ENCODE measurements at places on chromosomes 5 and 9.

DNA sequence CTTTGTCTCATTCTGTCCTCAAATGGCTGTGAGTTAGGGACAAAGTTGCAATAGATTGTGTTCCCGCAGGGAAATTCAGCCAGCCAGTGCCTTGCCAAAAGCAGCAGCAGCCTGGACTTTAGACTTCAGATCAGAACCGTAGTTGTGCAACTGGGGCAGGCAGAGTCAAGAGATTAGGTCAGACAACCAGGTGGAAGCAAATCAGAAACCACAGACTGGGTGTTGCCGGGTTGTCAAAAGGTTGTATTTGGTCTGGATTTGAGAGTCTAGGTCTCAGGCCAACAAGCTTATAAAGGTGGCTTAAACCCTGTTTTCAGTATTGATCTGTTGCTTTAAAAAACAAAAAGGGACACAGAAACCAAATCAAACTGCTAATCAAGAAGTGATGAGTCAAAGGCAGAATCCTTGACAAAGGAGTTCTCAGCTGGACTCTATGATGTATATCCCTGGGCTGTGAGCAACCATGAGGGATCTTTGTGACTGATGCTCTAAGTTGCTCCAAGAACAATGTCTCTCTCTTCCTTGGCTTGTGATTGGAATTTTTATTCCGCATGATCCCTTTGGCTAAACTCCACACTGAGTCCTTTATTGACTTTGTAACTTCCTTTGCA lies 20.9 kb downstream of the RFK start:
- DNase-seq: peak; percentile 30

- DNase-seq: no peak
These were observed 58.1 kb upstream of the SV2C start for GRCh38 chr5:76025069-76025468.

DNA sequence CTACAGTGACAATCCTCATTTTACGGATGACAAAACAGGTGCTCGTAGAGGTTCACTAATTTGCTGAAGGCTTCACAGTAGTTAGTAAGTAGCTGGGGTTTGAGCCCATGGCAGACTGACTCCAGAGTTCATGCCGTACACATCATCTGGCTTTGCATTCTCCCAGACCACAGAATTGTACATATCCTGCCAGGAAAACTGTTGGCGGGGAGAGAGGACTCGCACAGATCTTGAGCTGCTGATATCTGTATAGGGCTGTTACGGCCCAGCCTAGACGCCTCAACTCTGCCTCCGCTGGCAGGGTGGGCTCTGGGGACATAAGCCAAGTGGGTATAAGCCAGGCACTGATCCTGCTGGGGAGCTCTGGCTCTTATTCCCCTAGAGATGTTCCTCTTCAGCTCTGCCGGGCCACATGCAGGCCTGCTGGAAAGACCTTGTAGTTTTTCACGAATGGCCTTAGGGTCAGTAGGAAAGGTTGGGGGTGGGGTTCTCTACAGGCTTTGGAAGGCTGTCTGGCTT lies 16.3 kb downstream of the LARP1 start:
- DNase-seq: peak; percentile 65

GRCh38 chr9:120336021-120336752 lies 243.8 kb downstream of the CDK5RAP2 start:
- no peak for DNase-seq

DNA sequence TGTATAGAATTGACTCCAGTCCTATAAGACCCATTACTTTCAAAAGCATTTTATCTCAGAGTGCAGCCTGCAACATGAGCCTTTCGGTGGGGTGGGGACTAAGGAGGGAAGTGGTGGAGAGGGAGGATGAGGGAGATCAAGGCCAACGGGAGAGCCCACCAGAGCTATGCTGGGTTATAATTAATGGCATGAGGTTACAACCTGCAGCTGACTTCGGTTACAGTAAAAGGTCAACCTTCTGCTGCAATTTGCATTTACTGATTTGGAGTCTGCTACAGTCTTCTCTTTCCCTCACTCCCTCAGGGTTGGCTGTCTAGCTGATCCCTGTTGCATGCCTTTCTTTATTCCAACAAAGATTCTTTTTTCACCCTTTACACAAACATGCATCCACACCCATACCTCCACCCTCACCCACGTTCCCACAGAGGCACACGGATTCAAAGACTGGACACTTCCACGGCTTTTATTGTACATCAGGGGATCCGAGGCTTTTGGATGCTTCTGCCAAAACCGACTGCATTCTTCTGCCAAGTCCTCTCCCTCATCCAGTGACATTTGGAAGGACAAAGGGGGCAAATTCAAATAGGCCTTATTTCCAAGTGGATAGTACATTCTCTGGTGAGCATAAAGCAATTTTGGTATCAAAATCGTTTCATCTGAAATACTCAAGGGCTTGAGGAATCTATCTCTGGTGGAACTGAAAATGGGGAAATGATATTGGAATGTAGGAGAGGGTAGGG lies 381.2 kb downstream of the NFIB start:
- DNase-seq: no peak

- no peak for DNase-seq
These were observed 210.2 kb upstream of the ISL1 start for GRCh38 chr5:51172903-51173626.

DNA sequence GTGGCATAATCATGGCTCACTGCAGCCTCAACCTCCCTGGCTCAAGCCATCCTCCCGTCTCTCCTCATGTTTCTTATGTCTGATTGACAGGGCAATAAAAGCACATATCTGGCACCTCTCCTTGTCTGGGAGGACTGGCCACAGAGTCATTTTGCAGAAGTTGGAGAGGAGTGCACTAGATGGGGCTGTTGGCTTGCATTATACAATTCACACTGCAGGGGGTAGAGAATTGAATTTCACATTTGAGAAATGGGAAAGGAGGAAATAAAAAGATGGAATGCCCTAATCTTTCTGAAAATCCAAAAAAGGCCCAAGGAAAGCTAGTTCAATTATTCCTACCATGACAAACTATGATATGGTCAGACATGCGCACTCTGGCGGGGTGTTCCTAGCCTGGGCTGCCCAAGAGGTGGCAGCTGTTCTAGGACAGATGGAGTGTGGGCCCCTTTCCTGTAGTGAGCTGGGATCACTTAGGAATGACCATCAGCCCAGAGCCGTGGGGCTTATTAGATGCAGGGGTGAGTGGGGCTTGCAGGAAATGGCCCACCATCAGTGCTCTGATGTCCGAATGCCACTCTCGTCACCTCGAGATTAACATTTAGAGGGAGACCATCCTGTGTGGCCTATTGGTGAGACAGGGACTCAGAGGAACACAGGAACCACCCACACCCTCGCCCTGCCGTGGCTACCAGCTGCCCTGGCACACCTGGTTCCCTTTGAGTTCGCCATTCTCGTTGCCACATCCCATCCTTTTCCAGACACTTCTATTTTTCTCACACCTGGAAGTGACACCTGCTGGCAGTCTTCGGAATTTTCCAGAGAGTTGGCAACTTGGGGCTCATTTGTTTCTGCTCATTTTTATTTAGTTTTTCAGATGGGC lies 21.8 kb upstream of the ANKRD18A start:
- DNase-seq: no peak

DNA sequence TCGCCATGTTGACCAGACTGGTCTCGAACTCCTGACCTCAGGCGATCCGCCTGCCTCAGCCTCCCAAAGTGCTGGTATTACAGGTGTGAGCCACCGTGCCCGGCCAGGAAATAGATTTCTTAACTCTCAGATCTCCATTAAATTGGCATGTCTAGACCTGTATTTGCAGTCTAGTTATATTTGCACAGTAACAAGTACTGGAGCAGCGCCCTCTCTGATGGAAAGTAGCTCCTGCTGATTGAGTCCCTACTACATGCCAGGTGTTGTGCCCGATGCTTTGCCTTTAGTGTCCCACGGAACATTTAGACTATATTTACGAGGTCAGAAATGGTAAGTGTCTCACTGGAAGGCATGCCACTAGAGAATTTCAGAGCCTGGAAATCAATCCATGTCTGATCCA lies 15.8 kb upstream of the TMED9 start:
- DNase-seq: no peak

DNA sequence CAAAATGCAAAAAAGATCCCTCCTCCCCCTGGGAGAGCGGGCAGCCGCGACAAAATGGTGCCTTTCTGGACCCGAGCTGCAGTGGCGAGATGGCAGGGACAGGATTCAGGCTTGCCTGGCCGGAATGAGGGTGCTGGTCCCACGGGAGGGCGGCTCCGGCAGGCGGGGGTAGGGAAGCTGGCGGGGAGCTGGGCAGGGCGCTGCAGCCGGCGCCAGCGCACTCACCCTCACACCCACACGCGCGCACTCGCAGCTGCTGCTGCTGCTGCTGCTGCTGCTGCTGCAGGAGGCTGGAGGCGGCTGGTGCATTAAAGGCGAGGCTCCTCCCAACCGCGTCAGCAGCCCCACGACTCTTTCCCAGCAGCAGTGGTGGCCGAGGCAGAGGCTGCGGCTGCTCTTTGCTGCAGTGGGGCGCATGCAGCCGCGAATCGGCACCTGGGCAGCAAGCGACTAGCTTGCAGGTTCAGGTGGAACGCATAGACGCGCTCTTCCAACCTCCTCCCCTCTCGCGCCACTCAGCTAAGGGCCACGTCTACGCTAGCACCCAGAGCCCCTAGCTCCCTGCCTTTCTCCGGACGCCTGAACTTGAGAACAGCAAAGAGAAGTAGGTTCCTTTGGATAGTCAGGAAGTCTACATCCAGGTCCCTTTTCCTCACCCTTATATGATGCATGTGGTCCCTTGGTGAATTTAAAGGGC lies at the start of gene PPP2R2B:
TSS of gene PPP2R2B (minus strand) at position 282 of the 697 bp plus-strand sequence.
- DNase-seq: no peak

DNA sequence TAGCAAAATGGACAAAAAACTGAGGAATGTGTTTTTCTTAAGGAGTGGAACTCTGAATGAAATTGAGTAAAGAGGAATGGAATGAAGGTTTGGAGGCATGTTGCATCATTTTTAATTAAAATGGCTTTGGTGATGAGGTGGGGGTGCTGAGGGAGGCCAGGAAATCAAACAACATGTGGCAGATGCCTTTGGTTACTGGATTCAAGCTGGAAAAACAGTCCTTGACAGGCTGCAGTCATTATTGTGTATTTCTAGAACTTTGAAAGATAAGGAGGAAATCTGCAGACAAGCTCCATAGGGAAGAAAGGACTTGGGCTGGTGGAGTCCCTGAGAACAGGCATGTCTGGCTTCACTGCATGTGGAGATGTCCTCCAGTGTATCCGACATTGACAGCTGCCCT lies 203.5 kb upstream of the HAPLN1 start:
- DNase-seq: no peak

DNA sequence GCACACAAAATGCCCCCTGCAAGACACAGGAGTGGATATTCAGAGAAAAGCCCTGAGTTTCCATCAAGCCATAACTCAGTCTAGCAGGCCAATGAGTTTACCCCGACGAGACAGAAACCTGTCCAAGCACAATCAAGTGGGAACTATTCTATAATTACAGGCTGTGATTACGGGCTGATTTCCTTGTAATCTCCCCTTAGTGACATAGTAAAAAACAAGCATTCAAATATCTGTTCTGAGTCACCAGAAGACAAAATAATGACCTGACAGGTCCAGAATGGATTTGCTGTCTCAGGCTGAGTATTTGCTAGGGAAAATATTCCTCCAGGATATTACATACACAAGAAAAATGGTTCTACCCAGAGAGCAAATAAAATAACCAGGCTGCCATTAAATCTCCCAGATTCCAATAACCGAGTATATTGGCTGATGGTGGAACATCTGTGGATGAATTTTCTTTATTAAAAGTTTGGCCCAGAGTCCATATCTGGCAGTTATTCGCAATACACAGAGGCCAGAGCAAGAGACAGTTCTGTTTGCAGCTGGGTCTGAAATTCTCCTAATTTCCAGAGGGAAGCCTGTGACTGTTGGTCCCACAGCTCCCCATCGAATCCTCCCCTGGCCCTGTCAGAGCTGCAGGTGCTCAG lies 35.8 kb downstream of the OLFM1 start:
- DNase-seq: no peak

DNA sequence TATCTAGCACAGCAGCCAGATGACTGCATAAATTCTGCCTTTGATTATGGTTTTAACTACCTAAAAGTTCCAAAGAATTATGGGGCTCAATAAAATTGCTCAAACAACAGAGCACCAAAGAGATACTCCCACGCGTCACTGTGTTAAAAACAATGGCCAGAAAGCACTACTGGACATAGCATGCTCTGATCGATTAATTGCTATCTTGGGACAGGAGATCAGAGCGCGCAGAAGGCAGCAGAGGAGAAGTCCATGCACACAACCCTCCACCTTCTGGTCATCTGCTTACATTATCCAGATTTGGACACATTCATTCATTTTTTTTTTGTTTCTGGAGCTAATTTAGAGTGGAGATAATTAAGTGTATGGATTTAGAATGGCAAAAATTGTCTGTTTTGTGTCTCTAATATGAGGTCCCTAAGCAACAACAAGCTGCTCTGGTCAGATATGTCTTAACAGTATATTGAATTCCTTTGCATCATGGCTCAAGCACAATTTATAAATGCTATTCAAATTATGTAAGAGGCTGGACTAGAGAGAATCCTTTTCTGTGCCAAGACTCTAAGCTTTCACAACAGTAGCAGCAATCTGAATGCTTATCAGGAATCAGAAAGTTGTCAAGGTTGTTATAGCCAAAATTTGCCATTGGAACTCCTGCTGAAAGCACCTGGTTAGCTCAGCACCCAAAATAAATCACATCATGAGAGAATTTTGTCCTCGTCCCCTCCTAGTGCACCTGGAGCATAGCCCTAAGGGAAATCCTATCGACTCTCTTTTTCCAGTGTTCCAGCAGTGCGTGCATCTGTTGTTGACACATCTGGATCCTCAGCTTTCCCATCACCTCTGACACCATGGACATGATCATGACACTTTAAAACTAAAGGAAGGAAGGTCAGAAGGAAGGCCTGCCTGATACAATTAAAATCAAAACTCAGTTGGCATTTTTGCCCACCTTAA lies 98.6 kb upstream of the HMHB1 start:
- DNase-seq: no peak

GRCh38 chr9:752201-752600 lies 89.3 kb upstream of the DMRT1 start:
- peak; percentile 77 for DNase-seq

DNA sequence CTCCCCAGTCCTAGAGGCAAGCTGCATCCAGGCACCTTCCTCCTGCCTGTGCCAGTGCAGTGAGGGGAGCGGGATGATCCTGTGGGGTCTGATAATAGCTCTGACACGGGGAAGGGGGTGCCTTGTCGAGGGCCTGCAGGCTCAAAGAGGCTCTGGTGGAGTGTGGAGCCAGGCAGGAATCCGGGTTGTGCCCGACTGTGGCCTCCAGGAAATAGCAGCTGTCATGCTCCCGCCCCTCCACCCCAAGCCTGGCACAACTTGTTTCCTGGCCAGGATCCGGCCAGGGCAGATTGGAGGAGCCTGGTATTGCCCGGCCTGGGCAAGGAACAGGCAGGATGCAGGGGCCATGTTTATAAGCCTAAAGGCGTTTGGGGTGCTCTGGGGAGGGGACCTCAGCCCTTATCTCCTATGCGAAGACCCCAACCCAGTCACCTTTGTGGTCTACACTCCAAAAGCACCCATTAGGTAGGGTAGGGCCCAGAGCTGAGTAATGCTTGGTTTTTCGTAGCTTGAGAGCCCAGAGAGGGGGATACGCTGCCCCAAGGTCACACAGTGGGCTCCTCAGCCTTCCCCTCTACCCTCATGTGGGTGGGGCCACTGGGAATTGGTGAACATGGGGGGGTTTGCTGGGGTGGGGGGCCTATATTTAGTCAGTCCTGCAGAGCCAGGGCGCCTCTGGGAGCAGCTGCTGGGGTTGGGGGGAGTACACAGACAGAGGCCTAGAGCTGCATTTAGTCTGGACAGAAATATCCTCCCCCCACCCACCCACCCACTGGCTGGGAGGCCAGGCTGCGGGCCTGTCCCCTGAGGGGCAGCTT lies 12.2 kb downstream of the CXXC5 start:
- no peak for DNase-seq

- DNase-seq: no peak
These were observed 125.8 kb upstream of the CXCL14 start for GRCh38 chr5:135704616-135705015.
